NCI-H1092 (cell line): ENCODE measurements at places on chromosomes 7 and 10.

DNA sequence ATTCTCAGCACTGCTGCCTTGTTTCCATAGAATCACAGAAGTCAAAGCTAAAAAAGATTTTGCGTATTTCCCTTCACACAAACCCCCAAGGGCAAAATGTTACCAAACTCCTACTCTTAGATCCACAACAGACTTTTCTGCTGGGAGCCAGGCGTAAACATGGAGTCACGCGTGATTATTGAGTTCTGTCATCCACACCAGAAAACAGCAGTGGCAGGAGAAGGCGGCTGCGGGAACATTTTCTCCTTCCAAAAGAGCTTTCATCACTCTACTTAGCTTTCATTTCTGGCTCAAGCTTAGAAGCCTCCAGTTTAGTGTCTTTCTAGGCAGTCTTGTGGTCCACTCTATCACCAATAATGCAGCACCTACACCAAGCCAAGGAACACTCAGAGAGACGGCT lies 712.9 kb upstream of the NRP1 start:
- no peak for DNase-seq

DNA sequence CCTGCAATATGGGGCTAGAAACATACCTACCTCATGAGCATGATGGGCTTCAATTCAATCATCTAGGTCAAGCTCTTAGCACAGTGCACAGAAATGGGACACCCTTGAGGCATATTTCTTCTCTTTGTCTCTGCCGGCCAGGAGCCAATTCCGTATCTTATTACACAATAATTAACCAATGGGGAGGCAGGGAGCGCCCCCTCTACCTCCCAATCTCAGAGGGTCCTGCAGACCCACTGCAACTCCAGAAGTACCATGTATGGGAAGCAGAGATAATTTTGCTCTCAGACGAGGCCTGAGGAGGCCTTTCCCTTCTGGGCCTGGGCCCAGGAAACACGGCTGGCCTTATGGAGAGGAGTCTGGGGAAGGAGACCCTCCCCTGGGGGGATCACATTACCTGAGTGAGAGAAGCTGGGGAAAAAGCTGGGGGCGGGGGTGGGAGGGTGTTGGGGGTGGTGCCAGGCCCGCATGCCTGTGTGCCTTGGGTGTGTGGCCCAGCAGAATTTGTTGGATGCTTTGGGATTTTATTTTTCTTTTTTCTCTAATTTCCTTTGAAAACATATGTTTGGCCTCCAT lies 155.5 kb downstream of the UBE2H start:
- DNase-seq, result no peak

DNA sequence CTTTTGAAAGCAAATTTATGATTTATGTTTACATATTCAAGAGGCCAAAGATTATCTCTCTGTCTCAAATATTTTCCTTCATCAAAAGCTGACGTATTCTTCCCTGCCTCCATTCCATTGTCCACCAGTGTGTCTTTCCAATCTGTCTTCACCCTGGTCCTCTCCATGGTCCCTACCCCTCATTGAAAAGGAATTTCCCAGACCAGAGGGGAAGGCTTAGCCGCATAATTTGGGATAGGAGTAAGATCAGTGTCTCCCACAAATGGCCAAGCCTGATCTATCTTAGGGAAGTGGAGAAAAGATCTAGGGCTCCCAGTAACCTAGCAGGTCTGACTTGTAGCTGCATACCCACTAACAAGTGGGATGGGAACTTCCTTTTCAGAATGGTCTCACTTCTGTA lies 46.3 kb upstream of the ZNF800 start:
- DNase-seq, result no peak

DNA sequence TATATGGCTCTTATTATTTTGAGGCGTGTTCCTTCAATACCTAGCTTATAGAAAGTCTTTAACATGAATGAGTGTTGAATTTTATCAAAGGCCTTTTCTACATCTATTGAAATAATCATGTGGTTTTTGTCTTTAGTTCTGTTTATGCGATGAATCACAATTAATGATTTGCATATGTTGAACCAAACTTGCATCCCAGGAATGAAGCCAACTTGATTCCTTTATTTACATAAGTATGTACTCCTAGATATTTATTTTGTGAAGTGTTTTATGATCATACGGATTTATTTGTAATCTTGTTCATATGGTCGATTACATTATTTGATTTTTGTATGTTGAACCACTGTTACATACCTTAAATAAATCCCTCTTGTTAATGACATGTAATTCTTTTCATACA lies 244.3 kb upstream of the KCND2 start:
- no peak for DNase-seq

DNA sequence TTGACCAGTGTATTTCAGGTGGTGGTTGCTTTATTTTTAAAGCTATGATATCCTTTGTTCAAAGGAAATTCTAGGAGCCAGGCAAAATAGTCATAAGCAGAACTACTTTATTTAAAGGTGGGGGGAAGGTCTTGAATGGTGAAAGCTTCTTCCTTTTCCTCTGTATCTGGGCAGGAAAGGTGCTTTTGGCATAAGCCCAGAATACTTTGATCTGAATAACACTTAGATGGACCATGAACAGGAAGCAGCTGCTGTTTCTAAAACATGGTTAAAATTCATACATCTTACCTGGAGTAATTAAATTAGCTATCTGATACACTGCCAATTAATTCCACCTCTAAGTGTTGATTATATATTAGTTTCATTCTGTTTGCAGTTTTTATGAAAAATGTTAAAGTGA lies 13.3 kb downstream of the ZNF804B start:
- DNase-seq, result no peak

GRCh38 chr10:101850749-101851148 lies 7.1 kb upstream of the KCNIP2 start:
- DNase-seq, result no peak

DNA sequence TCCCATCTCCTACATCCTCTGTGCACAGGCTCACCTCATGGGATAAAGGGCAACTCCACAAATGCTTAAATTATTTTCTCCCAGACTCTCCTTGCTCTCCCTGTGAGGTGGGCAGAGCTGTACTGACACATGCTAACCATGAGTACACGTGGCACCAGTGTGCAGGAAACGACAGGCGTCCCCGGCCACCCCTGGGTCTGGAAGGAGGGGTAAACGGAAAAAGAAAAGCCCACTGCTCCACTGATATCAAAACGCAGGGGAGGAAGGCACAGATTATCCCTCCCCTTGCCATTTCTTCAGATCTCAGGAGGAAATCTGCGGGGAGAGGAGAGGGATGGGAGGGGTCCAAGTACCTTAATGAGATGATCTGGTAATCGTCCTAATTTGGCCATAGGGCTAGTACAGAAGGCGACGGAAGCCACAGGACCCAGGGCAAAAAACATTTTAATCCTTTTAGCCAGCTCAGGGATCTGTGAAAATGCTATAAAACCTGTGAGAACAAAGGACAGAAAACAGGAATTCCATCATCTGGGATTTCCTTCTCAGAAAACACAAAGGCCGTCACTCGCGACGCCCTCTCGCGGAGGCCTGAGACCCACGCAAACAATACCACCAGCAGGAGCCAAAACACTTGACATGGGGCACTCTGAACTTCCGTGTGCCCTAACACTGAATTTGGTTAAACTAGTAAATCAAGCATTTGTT lies 17.8 kb upstream of the CH25H start:
- no peak for DNase-seq

DNA sequence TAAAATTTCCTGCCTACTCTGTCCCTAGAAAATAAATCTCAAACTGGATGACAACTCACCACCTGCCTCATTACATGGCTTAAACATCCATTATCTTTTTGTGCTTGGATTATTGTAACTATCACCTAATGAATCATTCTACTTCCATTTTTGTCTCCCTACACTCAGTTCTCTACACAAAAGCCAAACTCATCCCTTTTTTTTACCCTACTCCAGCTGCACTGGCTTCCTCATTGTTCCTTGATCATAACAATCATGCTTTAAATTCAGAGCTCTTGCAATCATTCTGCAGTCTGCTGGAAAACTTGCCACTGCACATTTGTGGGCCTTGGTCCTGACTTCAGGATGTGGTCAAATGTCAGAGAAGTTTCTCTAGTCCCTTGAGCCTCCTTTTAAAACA lies 280.0 kb downstream of the DGKB start:
- DNase-seq, result no peak

- DNase-seq, result no peak
Observed at GRCh38 chr7:99080679-99081078, 63.2 kb downstream of the SMURF1 start.

- no peak for DNase-seq
Observed at GRCh38 chr10:93403152-93404047, 78.7 kb downstream of the MYOF start.

DNA sequence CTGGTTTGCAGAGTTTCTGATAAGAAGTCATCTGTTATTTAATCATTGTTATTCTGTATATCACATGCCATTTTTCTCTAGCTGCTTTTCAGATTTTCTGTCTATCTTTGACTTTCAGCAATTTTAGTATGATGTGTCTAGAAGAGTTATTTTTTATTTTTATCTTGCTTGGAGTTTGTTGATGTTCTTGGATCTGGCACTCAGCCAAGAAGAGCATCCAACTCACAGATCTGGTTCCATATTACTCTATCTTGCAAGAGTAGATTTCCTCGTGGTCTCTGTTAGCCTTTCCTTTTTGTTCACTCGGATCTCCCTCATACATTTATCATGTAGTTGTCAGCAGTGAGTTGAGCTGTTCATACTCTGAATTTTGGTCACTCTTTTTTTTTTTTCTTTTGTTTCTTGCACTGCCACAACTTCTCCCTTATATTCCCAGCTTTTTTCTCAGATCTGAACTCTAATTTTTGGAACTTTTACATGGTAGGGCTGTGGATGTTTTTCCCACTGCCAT lies 54.8 kb upstream of the CALCR start:
- DNase-seq, result no peak

GRCh38 chr10:46091828-46092523 lies 45.9 kb upstream of the MSMB start:
- DNase-seq, result no peak

- no peak for DNase-seq
Observed at GRCh38 chr10:33111488-33112051, 153.5 kb upstream of the ITGB1 start.

DNA sequence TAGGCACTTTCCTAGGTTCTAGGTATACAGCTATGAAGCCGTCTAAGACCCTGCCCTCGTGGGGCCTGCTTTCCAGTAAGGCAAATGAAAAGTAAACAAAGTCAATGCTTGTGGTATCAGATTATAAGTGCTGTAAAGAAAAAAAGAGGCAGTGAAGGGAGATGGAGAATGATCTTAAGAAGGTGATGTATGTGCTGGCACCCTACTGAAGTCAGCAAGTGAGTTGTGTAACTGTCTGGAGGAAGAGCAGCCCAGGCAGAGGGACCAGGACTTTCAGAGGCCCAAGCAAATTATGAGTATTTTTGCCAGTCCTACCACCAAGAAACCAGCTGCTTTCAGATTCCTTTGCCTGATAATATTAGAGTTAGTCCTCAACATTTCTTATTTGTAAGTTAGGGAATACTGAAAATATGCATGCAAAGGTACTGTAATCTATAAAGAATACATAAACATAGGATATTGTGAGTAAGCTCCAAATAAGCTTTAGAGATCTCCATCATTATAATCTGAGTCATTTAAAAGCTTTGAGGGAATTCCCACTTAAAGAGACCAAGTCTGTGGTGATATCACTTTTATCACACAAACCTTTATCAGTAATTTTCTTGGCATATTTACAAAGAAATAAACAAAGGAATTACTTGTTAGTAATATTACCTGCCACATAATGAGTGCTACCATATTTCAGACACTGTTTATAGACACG lies 329.2 kb upstream of the LRGUK start:
- DNase-seq, result no peak

DNA sequence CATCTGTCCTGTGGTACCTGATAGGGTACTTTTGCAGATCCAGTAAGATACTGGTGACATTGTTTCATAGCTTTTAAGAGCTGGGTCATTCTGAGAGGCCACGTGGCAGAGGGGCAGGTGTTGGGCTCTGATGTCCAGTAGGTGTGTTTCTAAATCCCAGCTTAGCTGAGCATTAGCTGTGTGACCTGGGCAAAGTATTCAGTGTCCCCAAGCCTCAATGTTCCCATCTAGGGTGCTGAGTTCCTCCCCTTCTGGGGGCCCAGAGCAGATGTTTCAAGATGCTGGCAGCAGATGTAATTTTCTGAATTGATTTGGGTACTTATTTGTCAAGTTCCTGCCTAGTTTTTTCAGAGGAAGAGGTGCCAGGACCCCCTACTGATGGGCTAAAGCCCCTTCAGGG lies 52.9 kb downstream of the NEURL1 start:
- no peak for DNase-seq

DNA sequence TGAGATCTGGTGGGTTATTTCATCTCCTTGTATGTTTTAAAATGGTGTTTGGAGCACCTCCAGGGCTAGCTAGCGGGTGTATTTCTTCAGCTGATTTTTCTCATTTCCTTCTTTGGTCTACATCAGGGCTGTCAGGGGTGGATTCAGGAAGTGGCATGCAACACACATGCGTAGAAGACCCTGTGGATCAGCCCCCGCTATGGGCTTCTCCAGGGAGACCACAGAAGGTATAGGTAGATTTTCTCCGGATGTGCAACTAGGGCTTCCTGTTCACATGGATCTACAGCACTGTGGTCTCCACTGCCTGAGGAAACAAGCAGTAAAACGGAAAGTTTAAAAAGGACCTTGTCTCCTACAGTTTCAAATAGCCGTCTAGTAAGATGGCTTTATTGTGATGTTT lies 10.4 kb downstream of the NUB1 start:
- no peak for DNase-seq

- no peak for DNase-seq
Observed at GRCh38 chr7:118312051-118312450, 87.5 kb downstream of the ANKRD7 start.

DNA sequence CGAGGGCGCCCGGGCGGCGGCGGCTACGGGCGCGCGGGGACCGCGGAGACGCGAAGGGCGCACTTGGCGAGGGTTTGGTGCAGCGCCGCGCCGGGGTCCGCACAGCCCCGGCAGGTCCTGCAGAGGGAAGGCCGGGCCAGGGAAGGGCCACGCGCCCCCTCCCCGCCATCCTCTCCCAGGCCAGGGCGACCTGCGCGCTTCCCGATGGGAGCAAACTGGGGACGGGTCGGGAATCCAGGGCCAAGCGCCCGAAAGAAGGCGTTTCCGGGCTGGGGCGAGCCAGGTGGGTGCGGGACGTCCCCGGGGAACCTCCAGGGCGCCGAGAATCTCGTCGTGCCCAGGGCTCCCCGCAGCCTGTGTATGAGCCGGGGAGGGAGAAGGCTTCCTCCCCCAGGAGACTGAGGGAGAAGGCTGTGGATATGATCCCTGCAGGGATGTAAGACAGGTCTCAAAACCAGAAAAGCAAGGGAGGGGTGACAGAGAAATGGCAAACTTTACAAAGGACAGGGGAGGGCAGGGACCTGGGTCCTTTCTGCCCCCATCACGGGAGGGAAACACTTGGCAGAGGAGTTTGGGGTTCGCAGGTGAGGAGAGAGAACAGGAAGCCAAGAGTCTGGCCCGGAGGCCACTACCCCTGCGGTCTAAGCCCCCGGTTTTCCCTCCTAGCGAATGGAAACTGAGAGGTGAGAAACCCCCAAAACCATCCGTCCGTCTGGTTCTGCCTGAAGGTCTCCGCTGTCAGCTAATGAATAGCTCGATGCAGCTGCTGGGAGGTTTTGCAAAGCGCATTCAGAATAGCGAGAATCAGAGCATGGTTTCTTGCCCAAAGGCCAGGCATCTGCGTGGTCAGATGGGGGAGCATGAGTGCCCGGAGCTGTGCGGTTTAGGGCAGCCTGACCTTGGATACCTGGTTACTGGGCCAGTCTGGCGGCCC lies 674 bp downstream of the AMZ1 start:
- no peak for DNase-seq

GRCh38 chr7:107450970-107451369 lies 18.9 kb upstream of the GPR22 start:
- no peak for DNase-seq

- DNase-seq, result no peak
Observed at GRCh38 chr7:33901199-33901598, 4.1 kb upstream of the BMPER start.

GRCh38 chr10:119461923-119462322 lies 80.6 kb downstream of the RGS10 start:
- DNase-seq, result no peak
